NCI-H1694 treated with DMSO at 0.1 percent for 48 hours (cell line): ENCODE measurements at places on chromosomes 2 and 18.
A peak's percentile ranks its signal among the peaks of the same experiment; 100 is the strongest.

GRCh38 chr2:98134172-98135005 is 47.4 kb downstream of the VWA3B start:
- DNase-seq, result no peak

GRCh38 chr18:64539847-64540246 is 391.0 kb upstream of the LINC00305 start:
- no peak for DNase-seq

DNA sequence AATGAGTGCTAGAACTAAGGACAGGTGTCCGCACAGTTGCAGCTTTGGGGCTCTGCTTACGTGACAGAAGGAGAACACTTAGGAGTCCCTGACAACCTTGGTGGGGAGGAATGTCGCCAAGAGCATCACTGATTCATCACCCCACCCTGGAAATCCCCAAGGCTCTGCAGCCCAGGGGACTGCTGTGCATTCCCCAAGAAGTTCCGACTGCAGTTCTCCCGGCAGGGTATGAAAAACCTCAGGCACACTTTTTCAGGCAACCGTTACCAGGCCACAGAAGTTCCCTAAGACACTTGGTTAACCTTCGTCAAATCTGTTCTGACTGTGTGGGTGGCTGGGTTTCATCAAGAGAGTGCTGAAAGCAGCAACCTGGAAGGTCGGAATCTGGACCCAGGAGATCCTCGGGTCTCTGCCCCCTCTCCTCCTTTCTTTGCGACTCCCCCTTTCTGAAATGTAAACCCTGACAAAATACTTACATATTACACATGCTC is 192.1 kb upstream of the CXCR4 start:
- no peak for DNase-seq

GRCh38 chr2:181911830-181912229 is 20.3 kb downstream of the ITPRID2 start:
- DNase-seq, result no peak

GRCh38 chr2:177327009-177327408 is 62.5 kb upstream of the NFE2L2 start:
- no peak for DNase-seq

GRCh38 chr2:60440767-60441163 is 112.7 kb downstream of the BCL11A start:
- no peak for DNase-seq

GRCh38 chr2:50777954-50778353 is 254.0 kb downstream of the NRXN1 start:
- DNase-seq, result no peak

DNA sequence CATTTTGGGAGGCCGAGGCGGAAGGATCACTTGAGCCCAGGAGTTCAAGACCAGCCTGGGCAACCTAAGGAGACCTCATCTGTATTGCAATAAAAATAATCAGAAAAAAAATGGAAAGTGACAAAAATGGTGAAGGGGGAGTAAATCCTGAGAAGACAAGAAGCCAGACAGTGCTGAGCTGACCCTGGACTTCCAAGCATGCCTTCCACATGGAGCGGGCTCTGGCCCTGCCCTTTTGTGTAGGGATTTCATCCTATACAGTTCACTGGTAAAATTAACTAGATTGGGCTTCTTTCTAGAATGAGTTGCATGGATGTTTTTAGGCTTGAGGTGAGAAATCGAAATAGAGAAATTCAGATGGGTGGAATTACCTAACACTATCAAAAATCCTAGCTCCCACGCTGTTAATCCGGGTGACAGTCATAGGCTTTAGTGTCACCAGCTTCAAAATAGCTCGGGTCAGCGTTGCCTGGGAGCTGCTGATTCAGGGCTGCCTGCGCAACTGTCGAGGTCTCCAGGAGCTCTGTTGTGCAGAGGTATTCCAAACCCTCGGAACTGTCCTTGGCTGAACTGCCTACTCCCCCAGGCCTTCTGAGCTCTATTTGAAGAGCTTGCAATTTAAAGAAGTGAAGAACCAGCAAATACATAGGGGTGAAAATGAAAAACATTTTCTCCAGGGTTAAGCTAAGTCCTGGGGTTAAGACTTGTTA is 21.5 kb upstream of the ZNF532 start:
- no peak for DNase-seq

DNA sequence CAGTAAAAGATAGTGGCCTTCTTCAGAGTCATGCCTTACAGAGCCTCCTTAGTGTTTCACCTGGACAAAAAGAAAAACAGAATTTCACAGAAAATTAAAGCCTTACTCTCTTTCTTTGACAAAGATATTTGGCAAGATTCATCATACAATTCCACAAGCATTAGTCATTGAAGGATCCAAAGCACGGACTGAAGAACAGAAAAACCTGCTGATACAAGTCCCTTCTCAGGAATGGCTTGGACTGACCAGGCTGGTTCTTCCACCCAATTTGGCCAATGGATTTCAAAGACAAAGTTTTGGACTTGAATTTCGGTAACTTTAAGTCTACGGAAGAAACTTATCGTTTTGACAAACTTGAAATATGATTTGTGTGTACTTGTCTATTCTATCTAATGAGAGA is 39.1 kb upstream of the GALNT3 start:
- no peak for DNase-seq

DNA sequence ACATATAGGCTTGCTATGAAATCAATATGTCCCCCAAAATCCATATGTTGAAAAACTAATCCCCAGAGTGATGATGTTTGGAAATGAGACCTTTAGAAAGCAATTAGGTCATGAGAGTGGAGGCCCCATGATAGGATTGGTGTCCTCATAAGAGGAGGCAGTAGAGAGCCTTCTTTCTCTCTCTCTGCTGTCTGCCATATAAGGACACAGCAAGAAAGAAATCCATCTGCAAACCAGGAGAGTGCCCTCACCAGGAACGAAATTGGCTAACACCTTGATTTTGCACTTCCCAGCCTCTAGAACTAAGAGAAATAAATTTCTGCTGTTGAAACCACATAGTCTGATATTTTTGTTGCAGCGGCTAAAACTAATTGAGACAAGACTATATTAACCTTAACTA is 89.5 kb downstream of the NBAS start:
- DNase-seq, result no peak

DNA sequence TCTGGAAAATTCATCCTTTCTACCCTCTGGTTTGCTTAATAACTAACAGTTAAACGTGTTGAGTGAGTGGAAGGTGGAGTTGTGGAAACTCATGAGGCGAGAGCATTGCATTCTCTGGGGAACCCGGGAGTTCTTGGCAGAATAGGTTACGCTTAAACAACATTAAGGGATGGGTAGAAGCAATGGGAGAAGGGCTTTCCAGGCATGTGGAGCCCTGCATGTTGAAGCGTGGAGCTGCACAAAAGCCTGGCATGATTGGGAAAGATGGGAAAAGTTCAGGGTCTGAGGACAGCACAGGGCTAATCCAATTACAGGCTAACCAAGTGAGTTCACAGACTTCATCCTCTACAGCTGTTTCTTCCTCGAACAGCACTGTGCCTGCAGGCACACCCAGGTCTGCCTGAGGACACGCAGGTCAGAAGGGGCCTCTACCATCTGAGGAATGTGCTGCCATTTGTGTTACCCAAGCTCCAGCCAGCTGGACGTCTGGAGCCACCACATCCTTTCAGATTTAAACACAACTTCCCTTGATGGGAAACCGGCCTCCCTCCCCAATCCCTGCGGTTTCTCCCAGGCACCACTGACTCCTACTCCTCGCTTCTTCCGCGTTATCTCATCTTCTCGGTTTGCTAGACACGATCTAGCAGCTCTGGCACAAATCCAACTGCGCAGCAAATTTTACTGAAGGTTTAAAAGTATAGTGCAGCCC is 164.2 kb downstream of the ANTXR1 start:
- DNase-seq, result no peak

DNA sequence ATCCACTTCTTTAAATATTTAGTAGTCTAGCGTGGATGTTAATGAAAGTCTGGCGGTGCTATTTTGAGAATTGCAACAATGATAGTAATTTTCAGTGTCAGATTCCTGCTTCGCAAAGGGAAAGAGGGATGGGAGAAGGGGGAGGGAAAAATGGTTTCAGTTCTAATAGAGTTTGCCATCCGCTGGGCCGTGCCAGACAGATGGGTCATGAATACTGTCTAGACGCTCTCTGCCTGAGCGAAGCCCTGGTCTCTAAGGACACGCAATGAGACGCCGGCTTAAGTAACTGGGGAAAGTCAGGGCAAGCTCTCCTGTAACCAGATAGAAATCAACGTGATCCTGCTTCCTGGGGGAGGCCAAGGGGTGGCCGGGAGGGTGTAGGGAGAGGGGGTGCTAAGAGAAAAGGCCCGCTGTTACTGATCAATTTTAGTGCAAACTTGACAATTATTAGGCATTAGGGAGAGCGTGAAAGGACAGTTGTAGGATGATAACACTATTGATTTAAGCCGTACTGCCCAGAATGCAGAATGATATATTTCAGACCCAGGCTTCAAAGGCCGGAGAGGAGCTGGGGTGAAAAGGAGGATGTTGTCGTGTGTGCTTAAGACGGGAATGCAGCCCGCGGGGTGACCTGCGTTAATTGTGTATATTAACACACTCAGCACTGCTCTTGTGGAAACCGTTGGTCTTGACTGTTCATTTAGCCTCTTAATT is 229.2 kb downstream of the LDLRAD4 start:
- no peak for DNase-seq

GRCh38 chr2:216604458-216604857 is 28.8 kb upstream of the IGFBP2 start:
- no peak for DNase-seq

- DNase-seq, result no peak
Measured at GRCh38 chr2:46722142-46722541, 193.5 kb downstream of the MCFD2 start.

DNA sequence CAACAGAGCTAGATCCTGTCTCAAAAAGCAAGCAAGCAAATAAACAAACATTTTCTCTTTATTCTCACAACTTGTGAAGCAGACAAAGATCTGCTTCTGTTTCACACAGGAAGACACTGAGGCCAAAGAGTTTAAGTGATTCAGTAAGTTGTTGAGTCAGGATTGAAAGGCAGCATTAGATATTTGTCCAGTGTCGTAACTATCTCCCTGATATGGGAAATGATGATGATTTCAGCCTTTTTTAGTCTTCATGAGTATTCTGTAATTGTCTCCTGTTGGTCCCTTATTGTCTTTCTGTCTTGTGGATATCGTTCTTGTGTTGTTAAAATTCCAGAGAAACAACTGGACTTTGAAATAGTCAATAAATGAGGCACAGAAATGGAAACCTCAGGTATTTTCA is 59.6 kb downstream of the GATA6 start:
- no peak for DNase-seq

DNA sequence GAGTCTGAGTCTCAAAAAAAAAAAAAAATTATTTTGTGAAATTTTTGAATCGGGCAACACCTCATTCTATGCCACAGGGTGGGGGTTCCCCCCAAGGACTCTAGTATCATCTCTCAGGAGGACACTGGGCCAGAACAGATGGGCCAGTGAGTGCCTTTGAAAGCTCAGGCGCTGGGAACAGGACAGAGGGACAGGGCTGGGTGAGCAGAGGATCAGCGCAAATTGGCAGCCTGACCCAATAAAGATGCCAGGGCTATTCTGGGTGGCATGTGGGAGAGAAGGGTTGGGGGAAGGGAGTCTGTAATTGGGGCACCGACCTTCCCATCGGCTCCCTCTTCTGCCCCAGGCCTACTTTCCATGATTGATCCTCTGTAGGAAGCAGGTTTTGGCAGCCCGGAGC is 44.0 kb downstream of the KIF3C start:
- no peak for DNase-seq

DNA sequence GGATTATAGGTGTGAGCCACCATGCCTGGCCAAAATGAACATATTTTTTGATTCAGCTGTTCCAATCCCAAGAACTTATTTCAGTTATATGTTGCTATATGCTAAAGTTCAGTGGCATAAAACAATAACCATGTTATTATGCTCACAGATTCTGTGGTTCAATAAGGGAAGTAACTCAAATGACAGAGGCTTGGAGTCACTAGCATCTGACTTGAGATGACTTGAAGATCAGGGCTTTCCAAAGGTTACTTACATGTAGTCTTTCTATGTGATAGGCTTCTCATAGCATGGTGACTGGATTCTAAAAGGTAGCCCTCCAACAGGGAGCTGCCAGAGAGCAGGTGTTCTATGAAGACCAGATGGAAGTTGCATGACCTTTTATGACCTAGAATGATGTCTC is 17.2 kb downstream of the CLK1 start:
- DNase-seq, result no peak

GRCh38 chr2:45611020-45611859 is at the start of gene SRBD1:
TSS of gene SRBD1 (minus strand) at chr2:45611267. CDS start at chr2:45605441, 5,826 bp downstream.
- peak; percentile 90 for DNase-seq

GRCh38 chr2:231673348-231673770 is 35.0 kb upstream of the PTMA start:
- DNase-seq, result no peak

DNA sequence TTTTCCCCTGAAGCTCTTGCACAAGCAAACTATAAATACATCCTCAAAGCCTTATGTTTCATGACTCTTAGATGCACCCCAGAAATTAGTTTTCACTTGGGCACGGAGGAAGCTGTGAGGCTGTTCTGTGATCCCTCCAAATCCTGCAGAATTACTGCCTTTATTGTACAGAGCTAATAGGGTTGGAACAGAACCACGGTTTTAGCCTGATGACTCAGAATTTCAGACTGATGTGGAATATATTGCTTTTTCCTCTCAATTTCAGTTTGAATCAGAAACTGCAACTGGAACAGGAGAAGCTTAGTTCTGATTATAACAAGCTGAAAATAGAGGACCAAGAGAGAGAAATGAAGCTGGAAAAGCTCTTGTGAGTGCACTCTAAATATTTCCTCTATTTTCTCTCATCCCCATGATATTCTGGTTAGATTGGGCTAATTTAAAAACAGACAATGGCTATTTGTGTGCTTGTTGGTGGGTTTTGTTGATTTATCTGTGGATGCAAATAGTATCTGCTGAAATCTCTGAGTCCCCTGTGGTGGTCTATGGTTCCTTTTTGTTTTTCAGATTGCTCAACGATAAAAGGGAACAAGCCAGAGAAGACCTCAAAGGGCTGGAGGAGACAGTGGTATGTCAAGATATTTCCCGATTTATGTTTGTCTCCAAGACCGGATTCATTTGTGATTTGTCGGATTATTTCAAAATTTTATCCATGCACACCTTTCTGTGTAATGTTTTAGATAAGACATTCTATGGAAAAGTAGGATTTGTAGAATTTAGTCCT is 38.2 kb upstream of the LYPD6B start:
- DNase-seq, result no peak

GRCh38 chr2:98347298-98348065 is 1.2 kb downstream of the CNGA3 start:
- no peak for DNase-seq

- DNase-seq, result no peak
Measured at GRCh38 chr2:74004212-74005182, 19.8 kb downstream of the TET3 start.
